EL (cell line): ENCODE measurements at places on chromosomes 11 and 22.
A peak's percentile ranks its signal among the peaks of the same experiment; 100 is the strongest.

GRCh38 chr11:71190551-71190950, 61.8 kb downstream of the SHANK2 start:
- DNase-seq, result no peak

- DNase-seq, result peak; percentile 52
Observed at GRCh38 chr22:39559456-39560105, 11.0 kb upstream of the CACNA1I start.

- DNase-seq, result no peak
Observed at GRCh38 chr11:61357233-61357893, 4.3 kb downstream of the CYB561A3 start.

DNA sequence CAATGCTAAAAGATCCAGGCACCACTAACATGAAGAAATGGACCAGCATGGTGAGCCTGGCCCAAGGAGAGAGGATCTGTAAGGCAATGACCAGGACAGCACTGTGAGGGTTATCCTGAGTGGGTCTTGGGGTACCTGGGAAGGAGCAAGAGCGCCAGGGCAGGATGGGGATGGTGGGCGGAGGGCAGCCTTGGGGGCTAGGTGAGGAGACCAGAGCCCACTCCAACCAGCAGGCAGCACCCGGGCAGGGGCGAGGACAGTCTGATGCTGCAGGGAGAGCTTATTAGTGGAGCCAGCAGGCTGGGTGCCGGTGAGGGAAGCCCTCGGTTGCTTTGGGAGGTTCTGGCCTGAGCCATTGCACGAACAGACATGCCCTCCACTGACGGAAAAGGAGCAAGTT, 10.7 kb upstream of the NAP1L4 start:
- no peak for DNase-seq

DNA sequence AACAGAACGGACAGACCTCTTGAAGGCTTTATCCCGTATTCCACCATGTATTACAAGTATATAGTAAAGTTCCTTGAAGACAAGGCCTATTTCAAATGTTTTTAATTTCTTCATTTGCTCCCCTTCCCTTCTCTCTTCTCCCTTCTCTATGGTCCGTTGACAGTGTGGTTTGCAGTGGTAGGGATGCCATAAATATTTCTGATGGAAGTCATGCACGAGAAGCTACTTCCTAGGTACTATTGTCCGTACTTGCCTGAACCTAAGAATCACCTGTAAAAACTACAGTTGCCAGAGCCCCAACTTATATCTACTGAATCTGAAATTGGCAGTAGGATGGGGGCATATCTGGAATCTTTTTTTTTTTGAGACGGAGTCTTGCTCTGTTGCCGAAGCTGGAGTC, 2.8 kb downstream of the PISD start:
- peak; percentile 53 for DNase-seq

DNA sequence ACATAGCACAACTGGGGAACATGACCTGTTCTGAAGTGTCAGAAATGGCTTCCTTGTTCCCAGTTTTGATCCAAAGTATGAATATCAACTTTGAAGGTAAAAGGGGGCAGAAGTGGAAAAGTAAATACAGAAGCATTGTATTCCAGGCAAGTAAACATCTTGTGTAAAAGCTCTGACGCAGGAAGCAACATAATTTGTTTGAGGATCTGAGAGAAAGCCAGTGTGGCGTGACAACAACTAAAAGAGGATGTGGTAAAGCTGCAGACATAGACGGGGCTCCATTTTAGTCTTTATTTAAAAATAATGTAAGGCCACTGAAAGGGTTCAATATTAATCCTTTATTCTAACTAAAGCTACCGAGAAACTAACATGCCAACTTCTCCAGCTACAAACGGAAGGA, 310.2 kb downstream of the DLG2 start:
- no peak for DNase-seq

DNA sequence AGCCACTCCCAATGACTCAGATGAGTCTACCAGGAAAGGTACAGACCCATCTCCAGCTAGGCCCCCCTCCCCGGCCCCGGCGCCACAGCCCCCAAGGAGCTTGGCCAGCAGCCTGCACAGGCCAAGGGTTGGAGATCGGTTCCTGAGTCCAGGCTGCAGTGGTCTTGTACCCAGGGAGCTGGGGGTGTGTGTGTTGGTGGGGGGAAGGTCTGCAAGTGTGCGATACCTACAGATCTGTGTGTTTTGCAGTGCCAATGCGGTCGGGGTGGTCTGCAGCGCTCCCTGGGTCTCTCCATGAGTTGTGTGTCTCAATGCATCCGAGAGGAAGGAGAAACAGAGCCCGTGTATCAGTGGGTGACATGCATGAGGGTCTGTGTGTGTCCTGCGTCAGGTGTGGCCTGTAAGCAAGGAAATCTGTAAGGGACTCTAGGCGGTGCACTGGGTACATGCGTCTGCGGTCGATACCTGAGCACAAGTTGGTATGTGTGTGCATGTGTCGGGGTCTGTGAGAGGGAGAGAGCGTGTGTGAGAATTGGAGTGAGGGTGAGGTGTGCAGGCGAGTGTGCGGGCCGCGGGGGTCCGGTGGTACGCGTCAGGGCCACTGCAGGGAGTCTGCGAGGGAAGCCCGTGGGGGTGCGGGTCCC, 645 bp downstream of the CDC42BPG start:
- DNase-seq, result no peak

DNA sequence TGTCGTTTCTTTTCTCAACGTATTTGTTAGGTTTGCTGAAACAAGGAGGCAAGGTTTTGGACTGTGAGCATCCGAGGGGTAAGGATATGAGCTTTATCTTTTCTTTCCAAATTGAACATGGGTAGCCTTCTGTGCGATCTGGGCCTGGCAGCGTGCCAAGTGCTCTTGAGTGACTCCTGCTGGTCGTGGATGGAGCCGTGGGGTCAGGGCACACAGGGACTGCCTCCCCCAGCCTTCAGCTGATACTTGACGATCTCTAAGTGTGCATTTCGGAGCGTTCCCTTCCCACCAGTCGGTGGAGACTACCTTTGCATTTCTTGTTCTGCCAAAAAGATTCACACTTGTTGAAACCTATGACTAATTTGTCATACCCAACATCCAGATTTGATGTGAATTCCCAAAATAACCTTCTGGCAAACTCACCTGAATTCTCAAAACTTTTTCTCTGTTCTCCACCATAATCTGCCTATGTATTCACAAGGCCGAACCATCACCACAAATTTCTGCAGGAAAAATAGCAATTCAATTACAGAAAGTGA, 40.1 kb upstream of the CLMP start:
- DNase-seq, result peak; percentile 36

DNA sequence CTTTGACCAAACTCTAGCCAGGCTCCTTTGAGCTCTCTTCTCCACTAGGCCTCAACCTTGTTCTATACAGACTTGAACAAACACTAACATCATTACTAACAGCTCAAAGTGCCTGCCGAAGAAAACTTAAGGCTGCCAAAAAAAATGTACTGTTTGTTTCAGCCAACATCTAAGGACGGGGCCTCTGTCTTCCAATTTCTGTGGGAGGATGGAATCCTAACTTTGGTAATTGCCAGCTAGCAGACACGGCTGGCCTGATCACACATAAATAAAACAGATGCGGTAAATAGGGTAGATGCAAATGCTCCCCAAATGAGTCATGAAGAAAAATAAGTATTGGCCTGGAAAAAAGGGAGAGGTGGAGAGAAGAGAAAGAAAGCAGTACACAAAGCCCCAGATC, 394.3 kb downstream of the TMEM135 start:
- peak; percentile 66 for DNase-seq

DNA sequence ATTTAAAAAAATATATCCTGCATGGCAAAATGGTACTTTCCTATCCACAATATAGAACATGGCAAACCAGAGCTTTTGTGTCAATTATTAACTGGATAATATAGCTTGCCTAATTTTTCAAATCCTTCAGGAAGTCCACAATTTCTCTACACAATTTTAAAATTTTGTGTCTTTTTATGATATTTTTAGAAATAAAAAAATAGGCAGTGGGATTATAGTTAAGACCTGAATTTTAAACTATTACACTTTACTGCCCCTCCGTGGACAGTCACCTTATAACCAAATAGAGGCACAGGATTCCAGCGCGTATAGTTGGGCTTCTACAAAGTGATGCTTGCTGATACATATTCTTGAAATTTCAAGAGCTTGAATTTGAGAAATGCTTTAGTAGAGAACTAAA, 2.1 kb upstream of the DMC1 start:
- DNase-seq, result peak; percentile 51
